Stimulated activated CD8-positive, alpha-beta memory T cell treated with anti-CD3 and anti-CD28 coated beads, Interleukin-7, amount 100 ng/mL, for 24 hours (primary cell): ENCODE measurements at places on chromosomes 6 and 20.

GRCh38 chr20:53099856-53100255 lies 127.7 kb downstream of the TSHZ2 start:
- no peak for DNase-seq

GRCh38 chr20:48193627-48194425 lies 408.5 kb upstream of the SULF2 start:
- no peak for DNase-seq

GRCh38 chr6:90274451-90275030 lies 22.1 kb downstream of the BACH2 start:
- DNase-seq: peak; percentile 77

GRCh38 chr6:136952714-136953260 lies 30.7 kb downstream of the SLC35D3 start:
- DNase-seq: no peak

DNA sequence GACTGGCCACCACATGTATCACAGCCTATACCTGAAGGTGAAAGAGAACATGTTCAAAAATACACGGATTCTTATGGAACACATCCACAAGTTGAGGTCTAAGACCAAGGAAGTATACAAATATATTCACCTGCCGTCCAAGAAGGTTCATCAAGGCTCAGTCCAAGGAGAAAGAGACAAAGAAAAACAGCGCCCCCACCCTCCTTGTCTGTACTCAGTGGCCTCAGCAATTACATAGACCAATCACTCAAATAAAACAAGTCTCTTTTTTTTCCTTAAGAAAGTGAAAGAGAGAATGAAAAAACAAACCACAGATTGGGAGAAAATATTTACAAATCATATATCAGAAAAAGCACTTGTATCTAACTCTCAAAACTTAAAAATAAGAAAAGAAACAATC lies 19.5 kb downstream of the CPXM1 start:
- no peak for DNase-seq

DNA sequence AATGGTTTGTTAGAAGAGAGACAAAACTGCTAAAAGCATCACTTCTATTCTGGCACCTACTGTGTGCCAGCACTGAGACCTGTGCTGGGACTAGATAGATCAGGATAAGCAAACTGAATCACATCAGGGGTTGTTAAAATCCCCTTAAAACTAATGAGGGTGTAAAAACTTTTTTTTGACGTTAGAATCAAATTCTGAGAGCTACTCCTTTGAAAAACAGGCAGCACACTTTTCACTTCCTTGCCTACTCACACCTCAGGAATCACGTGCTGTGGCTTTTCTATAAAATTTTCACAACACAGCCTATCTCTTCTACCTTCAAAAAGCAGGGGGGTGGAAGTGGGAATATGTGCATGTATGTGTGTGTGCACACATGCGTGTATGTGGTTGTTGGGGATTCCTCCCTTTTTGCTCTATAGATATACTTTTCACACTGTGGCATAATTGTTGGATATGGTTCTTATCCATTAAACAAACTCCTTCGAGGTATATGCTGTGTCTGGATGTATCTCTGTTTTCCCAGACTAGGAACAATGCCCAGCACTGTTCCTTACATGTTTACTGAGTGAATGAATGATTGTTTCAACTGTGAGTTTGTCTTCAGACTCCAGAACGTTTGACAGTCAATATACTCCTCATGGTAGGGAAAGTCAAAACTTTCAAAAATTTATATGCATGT lies 105.4 kb downstream of the FYN start:
- DNase-seq: no peak

- no peak for DNase-seq
Measured at GRCh38 chr6:31135710-31136109, 3.2 kb downstream of the PSORS1C2 start.

GRCh38 chr20:25243416-25243979 lies 4.4 kb upstream of the PYGB start:
- no peak for DNase-seq

- DNase-seq: no peak
Measured at GRCh38 chr20:46350986-46351267, 42.6 kb upstream of the CDH22 start.

DNA sequence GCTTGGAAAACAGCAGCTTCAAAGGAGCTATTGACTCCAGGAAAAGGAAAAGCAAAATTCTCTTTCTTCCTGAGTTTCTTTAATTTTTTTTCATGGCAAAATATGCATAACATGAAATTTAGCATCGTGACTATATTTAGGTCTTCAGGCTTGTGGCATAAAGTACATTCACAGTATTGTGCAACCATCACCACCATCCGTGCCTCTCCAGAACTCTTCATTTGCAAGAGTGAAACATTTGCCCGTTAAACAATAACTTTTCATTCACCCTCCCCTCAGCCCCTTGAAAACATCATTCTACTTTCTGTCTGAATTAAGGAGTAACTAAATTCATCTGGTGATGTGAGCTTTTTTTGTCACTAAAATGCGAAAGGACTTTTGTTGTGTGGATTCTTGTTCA lies 251.7 kb downstream of the PHACTR1 start:
- no peak for DNase-seq

GRCh38 chr20:8656335-8656734 lies 412.6 kb upstream of the PLCB4 start:
- no peak for DNase-seq

GRCh38 chr6:100234625-100235024 lies 230.1 kb downstream of the SIM1 start:
- DNase-seq: no peak

DNA sequence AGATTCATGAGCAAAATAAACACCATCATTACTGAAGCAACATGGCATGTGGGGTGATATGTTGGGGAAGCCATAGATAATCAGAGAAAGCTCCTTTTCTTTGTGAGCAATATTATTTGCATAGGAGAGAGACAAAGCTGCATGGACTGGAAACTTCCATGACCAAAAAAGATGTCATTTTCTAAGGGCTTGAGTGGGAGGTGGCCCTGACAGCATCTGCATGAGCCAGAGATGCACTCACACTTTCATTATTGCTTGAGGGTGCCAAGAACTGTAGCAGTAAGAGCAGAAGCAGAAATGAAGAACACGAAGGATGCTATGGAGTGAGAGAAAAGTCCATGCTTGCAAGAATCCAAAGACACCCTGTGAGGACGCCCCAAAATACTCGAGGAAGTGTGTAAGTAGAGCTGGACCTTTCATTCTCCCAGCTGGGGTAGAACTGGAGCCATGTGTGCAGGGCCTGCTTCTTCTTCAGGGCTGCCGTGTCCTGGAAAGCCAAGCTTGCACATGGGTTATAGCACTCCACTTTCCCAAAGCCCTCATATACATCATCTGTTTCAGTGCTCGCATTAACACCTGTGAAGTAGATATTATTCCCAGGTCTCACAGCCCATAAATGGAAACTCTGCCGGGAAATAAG lies 851.2 kb downstream of the DHX35 start:
- DNase-seq: no peak

DNA sequence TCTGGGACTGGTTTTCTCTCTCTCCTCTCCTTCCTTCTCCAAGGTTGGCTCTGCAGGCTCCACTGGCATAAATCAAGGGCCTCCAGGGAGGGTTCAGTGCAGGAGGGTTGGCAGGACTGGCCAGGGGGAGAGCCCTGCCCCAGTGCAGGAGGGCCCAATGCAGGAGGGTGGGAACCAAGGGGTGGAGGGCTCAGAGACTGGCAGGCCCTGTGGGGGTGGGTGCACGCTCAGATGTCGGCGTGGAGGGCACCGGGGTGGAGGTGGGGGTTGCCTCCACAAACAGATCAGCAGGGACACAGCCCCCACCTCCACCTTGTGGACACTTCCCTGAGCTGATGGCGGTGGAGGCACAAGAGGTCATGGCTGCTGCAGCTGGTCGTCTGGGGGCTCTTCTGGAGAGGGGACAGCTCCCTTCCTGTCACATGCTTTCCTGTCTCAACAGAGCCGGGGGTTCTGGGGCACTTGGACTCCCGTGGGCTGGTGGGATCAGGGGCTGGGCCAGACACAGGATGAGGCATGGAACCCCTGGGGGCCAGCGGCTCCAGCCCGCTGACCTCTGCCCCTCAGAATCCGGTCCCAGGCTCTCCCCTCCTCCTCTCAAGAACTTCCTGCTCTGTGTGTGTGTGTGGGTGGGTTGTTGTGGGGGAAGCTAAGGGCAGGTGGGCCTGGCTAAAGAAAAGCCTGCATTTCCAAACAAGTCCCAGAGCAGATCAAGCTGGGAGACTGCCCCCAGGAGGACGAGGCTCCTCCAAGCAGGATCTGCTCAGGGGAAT lies 2.7 kb upstream of the ABHD16B start:
- no peak for DNase-seq

GRCh38 chr6:151835396-151835795 lies 27.9 kb downstream of the ESR1 start:
- DNase-seq: no peak

- no peak for DNase-seq
Measured at GRCh38 chr20:16533502-16533901, 39.7 kb downstream of the KIF16B start.

GRCh38 chr6:130070792-130071191 lies 52.4 kb downstream of the L3MBTL3 start:
- no peak for DNase-seq

DNA sequence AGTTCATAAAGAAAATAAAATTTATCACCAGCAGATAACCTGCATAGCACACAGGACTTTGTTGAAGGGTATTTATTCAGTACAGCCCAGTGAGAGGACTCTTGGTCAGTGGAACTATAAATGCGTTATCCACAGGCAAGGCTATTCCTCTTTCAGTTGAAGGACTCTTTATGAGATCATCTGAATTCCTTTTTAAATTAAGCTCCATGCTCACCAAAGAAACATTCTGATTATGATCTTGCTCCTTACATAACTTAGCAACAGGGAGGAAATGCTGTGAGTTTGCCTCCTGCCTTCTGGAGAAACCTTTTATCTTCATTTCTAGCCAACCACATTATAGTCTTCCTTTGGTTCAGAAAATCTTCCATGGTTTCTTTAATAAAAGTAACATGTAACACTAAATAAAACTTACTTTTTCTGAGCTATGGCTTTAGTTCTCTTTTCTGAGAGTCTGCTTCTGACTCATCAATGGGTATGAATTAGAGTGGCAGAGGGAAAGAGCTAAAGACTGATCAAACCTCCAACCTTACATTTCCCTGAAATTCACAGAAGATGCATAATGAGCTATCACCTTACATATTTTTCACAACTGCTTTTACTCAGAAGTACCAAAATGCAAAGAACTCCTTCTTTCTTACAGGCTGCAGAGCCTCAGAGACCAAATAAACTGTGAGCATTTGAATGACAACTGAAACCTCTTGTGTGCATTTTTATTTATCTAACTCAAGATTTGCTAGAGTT lies 267.2 kb downstream of the ADGRG6 start:
- no peak for DNase-seq

GRCh38 chr20:48066246-48066645 lies 281.0 kb upstream of the SULF2 start:
- no peak for DNase-seq

- no peak for DNase-seq
Measured at GRCh38 chr6:138757136-138757535, 16.4 kb upstream of the CCDC28A start.
